Kidney glomerular epithelial cell (primary cell): ENCODE measurements at places on chromosomes 12 and 14.

DNA sequence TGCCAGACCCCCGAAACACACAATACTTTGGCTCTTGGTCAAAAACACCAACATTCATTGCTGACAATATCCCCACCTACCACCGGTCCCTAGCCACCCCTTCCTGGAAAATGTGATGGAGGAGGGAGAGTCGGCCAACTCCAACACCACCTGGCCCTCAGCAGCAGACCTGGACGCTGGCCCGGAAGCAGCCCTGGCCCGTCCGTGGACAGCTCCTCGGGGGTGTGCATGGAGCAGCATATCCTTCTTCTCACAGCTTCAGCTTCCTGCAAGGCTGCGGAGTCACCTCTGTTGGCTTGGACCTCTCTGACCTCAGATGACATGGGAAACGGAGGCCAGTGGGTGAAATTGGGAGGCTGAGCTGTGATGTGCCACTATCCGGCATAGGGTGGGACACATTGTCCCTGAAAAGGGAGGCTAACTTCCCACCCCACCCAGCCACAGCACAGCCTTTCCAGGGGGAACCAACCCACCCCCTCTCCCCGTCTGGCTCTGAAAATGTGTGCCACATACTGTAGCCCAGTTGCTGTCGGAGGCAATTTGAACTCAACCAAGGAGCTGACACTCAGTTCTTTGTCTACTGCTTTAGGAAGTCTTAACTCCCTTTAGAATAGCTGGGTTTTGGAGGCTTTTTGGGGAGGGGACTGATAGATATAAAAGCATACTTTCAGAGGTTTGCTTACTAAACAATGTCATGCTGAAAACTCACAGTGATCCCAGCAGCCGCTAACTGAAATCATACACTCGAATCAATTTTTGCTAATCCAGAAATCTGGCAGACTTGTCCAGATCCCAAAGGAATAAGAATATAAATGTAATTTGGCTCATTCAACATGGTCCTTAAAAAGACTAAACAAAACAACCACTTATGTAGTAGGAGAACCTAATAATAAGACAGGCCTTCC is 43.1 kb upstream of the LTA4H start:
- DNase-seq = no peak

DNA sequence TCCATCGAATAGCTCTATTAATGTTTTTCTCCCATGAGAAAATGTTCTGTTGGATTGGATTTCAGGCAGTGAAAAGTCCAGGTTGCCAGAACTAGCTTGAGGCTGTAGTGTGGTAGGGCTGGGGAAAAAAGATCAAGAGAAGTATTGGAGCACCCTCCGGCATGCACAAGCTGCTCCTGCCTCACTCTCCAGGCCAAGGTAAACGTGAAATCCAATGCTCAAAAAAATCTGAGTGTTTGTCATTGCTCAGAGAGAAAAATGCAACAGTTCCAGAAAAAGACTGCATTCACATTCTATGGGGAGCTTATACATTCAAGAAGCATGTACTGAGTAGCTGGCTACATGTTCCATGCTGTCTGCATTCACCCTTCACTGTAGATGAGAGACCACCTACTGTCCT is 680.9 kb upstream of the TBX3 start:
- no peak for DNase-seq

- peak; percentile 84 for DNase-seq
Measured at GRCh38 chr12:98352218-98352811, 163.1 kb upstream of the TMPO start.

- DNase-seq = no peak
Measured at GRCh38 chr14:55097881-55098560, 31.0 kb upstream of the LGALS3 start.

DNA sequence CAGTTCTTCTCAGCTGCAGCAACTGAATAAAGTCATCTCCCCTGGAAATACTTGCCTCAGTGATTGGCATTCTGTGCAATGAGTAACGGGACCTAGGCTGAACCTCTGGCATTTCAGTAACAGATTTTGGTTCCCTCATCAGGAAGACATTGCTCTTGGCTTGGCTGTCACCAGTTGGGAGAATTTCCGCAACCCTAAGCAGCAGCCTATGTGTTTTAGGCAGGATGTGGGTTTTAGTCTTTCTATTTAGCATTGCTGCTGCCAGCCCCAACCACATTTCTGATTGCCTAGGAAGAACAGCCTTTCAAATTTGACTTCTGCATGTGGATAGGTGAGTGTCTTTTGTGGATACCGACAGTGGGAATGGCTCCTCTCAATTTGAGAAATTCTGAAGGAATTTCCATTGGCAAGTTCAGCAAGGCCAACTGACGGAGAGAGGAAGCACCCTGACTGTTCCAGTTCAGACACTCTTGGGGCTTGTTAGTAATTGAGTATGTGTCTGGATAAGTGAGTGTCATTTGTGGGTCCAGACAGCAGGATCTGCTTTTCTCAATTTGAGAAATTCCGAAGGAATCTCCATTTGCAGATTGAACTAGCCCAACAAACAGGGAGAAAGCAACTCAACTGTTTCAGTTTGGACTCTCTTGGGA is 19.0 kb upstream of the CLEC2A start:
- no peak for DNase-seq

GRCh38 chr14:97709552-97709951 is 912.4 kb downstream of the VRK1 start:
- DNase-seq = no peak

GRCh38 chr14:63475761-63476160 is 67.4 kb downstream of the PPP2R5E start:
- DNase-seq = no peak

DNA sequence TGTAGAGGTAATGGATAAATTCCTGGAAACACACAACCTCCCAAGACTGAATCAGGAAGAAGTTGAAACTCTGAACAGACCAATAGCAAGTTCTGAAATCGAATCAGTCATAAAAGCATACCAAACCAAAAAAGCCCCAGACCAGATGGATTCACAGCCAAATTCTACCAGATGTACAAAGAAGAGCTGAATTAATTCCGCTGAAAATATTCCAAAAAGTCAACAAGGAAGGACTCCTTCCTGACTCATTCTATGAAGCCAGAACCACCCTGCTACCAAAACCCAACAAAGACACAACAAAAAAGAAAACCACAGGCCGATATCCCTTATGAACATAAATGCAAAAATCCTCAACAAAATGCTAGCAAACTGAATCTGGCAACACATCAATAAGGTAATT is 81.5 kb downstream of the SLC38A4 start:
- no peak for DNase-seq

- no peak for DNase-seq
Measured at GRCh38 chr12:95573951-95574576, 22.8 kb upstream of the USP44 start.

- no peak for DNase-seq
Measured at GRCh38 chr12:128637642-128638606, 185.8 kb downstream of the SLC15A4 start.

DNA sequence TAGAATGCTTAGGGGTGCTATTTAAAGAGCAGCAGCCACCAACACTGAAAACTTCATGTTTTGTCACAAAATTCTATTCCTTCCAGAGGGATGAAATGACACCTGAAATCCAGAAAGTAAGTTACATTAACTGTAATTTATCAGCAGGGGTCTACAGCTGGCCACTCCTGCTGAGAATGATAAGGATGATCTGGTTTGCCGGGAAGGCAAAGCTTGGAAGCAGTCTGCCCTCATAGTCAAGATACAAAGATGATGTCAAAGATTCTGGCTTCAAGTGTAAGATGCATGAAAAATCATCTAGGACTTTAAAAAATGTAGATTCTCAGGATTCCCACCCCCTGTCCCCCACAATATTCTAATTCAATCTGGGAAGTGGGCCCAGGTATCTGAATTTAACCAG is 58.4 kb downstream of the DCAF5 start:
- no peak for DNase-seq

DNA sequence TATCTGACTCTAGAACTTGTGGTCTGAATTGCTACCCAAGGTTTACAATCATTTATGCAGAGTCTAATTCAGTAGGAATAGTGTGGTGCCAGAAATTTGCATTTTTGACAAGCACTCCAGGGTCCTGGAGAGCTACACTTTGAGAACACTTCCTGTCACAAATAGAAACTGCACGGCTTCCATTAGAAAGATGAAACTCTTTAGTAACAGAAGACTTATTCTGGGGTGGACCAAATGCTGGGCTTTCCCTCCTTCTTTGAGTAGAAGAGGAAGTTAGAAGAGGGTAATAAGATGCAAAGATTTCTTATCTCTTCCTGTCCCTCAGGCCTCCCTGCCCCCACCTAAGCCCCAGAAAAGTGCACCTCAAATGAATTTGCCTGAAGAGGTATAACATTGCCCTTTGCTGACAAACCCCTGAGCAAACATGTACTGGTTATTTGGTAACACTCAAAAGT is 28.4 kb downstream of the DGLUCY start:
- DNase-seq = no peak

DNA sequence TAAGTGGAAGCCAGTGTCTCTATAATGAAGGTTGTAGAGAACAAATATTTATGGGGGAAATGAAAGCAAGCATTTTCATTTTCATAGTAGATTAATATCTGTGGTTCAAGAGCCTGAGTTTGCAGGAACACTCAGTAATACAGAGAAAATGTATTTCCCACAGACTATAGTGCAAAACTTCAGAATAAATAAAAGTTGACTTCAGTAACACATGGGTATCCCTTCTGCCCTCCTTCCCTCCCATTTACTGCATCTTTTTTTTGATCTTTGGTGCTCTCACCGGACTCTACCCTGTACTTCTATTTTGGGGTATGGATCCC is 75.3 kb upstream of the AMN1 start:
- DNase-seq = no peak

DNA sequence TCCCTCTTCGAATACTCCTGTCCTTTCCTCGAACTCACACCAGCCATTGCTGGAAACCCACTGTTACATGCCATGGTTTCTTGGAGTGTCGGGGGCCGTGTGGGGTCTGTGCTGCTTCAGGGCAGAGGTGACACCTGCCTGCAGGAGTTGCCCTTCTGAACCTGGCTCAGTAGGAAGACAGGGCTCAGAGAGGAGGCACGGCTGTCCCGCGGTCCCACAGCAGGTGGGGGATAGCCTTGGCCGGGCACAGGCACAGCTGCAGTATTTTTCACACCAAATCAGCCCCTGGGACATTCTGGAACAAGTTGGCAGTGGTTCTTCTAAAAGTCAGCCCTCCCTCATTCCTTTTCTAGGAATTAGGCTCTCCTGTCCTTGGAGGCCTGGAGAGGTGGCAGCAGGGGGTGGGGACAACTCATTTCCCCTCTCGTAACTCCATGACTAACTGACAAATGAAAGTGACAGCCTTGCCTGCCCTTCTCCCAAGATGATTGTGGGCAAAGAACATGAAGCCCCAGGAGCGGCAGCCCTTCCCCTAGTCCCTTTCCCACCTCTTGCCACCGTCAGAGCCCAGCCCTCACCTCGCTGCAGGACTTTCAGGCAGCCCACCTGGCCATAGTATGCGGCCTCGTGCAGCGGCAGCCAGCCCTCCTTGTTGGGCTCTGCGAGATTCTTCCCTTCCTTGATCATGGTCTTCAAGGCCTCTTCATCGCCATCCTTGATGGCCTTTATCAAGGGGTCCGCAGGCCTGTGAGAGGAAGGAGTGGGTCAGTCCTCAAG is 22.4 kb downstream of the ASB2 start:
- DNase-seq = no peak

GRCh38 chr14:89233184-89233583 is 183.8 kb downstream of the FOXN3 start:
- no peak for DNase-seq

GRCh38 chr12:56079723-56080555 is at the start of gene ERBB3:
Gene ERBB3 (plus strand): TSS chr12:56080165. CDS start chr12:56080301, 136 bp downstream.
- DNase-seq = peak; percentile 80

GRCh38 chr14:49923881-49924280 is 31.0 kb downstream of the ARF6 start:
- no peak for DNase-seq

DNA sequence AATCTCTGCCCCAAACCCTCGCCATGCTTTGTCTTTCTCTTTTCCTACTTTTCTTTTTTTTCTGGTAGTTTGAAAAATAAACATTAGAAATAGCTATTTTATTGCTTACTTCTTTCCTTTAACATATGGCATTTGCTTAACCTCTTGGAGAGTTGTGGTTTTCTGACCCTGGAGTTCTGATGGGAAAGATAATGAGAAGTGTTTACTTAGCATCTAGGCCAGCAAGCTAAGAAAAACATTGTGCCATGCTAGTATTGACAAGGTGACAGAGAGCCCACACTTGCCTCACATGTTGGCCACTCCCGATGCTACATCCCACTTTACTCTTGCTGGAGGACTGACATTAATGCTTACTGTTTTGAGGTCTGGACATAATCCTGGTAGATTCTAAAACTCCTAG is 886.2 kb downstream of the DIO2 start:
- DNase-seq = no peak

DNA sequence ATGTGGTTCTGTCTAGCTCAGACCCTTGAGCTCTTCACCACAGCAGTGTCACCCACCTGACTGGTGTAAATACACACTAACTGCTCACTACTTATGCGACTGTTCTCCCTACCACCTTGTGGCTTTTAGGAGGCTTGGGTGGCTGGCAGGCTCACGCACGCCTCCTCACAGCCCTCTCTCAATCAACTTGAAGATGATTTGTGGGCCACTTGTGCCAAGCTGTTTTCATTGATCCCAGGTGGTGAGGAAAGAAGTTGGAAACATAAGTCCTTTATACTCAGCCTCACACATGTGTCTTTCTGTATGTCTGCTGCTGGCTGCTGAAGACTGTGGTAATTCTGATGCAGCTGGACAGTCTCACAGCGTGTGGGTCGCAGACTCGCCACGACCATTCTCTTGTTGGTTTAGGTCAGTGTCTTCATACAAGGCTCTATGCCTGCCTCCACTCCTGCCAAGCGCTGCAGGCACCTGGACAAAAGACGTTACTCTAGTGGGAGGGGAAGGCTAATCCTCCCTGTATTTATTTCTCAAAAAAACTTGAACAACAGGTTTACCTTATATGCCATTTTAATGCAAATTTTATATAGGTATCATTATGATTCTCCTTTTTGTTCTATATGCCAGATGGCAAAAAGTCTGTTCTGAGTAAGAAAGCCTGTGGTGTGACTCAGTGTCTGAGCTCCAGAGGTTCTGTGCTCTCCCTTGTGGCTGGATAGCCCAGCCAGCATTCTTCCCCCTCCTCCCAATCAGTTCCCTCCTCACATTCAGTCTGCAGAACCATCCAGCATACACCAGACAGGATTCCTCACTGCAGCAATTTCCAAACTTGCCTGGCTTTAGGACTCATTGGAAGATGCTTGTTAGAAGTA is 115.6 kb downstream of the DIP2B start:
- peak; percentile 78 for DNase-seq

GRCh38 chr12:109818905-109819500 is 14.2 kb downstream of the TRPV4 start:
- DNase-seq = no peak

GRCh38 chr14:73591690-73592449 is at the start of gene ACOT4:
Gene ACOT4 (plus strand): TSS chr14:73591873. CDS start chr14:73591960, 87 bp downstream.
- peak; percentile 10 for DNase-seq

DNA sequence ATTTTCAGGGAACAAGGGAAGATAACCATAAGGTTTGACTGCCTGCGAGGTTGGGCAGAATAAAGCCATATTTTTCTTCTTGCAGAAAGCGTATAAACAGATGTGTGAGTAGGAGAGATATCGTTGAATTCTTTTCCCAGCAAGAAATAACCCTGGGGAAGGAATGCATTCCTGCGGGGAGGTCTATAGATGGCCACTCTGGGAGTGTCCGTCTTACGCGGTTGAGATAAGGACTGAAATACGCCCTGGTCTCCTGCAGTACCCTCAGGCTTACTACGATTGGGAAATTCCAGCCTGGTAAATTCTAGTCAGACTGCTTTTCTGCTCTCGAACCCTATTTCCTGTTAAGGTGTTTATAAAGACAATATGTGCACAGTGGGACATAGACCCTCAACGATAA is 225.0 kb downstream of the LRIG3 start:
- no peak for DNase-seq
